AG08395 (cell line): ENCODE measurements at places on chromosomes 4 and X.

DNA sequence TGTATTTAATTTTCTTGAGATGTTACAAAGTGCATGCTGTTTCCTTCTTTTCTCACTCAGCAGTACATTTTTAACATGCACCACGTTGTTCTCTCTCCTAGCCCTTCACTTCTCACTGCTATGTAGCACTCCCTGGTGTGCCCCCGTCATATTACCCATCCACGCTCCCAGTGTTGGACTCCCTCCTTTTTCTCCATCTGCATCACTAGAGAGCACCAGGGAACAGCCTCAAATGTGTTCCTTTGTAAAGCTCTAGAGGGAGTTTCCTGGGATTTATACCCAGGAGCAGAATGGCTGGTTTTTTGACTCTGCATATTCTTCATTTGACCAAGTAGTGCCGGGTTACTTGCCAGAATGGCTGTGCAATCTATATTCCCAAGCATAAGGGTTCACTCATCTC, 240.3 kb upstream of the ANXA3 start:
- no peak for DNase-seq

DNA sequence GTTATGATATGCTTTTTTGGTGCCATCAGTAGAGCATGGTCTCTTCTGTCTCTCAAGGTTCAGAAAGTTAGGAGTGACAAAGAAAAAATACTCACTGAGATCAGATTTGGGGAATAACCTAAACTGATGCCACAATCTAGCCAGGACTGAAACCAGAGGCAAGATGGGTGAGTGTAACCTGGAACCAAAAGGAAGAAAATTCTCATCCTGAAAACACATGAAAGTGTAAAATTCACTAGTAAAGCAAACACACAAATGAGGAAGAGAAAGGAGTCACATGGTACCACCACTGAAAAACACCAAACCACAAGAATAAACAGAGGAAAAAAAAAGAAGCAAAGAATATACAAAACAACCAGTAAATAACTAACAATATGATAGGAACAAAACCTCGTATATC, 96.4 kb downstream of the ANXA10 start:
- no peak for DNase-seq

DNA sequence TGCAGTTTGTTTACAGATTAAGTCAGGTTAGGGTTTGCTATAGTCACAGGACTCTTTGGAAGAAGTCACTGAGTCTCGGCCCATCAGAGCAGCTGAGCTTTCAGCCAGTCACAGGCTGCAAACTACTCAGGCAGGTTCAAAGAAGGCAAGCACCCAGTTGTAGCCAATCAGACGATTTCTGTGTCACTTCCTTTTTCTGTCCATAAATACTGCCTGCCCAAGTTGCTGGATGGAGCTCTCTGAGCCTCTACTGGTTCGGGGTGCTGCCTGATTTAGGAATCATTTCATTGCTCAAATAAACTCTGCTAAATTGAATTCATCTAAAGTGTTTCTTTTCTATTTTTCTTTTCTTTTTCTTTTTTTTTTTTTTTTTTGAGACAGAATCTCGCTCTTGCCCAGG, 7.3 kb upstream of the SH3BP2 start:
- DNase-seq: no peak

DNA sequence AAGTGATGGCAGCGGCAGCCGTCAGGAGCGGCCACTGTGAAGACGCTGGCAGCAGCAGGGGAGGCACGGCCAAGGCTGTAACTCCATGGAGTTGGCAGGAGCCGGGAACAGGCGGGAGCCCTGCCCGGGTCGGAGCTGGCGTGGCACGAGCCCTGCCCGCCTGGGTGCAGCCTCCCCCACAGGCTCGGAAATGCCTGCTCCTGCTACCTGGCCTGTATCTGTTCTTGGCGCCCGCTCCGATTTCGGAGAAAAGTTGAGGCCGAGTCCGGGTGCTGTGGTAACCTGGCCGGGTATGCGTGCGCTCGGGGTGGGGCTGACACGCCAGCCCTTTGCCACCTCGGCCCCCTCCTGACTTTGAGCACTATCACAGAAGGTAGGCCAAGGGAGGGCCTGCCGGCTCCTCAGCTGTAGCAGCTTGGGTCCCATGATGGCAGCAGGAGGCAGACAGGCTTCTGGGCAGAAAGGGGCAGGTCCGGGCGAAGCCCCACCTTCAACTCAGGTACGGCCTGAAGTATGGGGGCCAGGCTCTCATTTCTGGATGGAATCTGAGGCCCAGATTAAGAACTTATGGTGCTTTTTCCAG, 51.2 kb upstream of the SHISA3 start:
- no peak for DNase-seq

- DNase-seq: peak; percentile 18
Measured at GRCh38 chr4:39587881-39588280, 50.8 kb downstream of the SMIM14 start.

GRCh38 chr4:31291238-31291637, 571.1 kb downstream of the PCDH7 start:
- DNase-seq: no peak

DNA sequence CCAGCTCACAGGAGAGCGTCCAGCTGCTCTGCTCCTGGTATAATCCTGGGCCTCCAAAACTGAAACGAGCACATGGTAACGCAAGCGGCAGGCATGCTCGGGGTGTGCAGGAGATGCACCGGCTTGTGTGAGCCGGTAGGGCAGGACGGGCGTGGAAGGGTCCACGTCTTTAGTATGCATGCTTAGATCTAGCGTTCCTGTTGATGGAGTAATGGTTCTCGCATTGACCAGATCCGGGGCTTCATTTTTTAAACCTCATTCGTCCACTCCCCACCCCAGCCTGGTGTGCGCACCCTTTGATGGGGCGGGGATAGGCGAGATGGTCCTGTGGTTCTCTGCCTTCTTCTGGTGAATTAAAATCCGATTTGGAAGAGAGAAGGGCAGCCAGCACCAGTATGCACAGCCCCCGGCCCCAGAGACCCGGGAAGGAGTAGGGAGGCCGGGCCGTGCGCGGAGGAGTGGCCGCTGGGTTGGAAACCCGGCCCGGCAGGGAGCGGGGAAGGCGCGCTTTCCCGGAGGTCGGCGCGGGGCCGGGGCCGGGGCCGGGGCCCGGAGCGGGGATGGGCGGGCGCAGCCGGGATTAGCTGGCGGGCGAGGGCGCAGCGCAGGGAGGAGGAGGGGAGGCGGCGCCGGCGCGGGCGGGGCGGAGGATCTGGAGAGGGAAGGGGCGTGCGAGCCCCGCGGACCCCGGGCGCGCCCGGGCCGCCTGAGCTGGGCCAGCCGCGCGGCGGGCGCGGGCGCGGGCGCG, 39.9 kb downstream of the FAM149A start:
- DNase-seq: peak; percentile 51

- DNase-seq: no peak
Measured at GRCh38 chr4:144818136-144818535, 172.2 kb downstream of the HHIP start.

- DNase-seq: no peak
Measured at GRCh38 chrX:116238093-116238492, 67.5 kb downstream of the AGTR2 start.

- no peak for DNase-seq
Measured at GRCh38 chrX:153537080-153537479, 19.6 kb downstream of the ATP2B3 start.

DNA sequence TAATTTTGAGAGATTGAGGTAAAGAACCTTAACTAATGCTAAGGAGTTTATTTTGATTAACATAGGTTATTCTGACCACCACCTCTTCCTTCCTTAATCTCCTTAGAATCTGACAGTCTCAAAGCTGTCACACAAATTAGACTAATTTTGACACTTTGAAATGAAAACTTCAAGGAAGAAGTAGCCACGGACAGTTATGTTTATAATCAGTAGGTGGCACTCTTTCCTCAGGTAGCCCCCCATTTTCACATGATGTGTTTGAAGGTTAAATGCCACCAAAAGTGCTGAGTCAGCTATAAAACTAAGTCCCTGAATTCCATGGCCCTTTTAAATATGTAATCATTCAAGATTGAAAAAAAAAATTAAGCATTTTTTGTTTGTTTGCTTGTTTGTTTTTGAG, 22.4 kb downstream of the TMEM33 start:
- no peak for DNase-seq

DNA sequence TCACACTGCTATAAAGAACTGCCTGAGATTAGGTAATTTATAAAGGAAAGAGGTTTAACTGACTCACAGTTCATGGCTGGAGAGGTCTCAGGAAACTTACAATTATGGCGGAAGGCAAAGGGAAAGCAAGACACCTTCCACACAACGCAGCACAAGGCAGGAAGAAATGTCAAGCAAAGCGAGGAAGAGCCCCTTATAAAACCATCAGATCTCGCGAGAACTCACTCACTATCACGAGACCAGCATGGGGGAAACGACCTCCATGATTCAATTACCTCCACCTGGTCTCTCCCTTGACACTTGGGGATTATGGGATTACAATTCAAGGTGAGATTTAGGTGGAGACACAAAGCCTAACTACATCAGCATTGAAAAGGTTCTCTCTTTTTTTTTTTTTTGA, 39.6 kb downstream of the PALLD start:
- DNase-seq: no peak

DNA sequence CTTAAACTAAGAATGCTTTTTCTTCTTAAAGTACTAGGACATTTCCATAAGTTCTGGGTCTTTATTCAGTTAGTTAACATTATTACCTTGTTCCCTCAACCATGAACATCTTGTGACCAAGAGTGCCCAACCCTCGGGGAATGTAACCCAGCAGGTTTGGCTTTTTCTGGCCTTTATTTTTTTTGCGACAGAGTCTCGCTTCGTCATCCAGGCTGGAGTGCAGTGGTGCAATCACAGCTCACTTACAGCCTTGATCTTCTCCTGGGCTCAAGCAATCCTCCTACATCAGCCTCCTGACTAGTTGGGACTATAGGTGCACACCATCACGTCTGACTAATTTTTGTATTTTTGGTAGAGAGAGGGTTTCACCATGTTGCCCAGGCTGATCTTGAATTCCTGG, 65.1 kb downstream of the USP11 start:
- no peak for DNase-seq

DNA sequence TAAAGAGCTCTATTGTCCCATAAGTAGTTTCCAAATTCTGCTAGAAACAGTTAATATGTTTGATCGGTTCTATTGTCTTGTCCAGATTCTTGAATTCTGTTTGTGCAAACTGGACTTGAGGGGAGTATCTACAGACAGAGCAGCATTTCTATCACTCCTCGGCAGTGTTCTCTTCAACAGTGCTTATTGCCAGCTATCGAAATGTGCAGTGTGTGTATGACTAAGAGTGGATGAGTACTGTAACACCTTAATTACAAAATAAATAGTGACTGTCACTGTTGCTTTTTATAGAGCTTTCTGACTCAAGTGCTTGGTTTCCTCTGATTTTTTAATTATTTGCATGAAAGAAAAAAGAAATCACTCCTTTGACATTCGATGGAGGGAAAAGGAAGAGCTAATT, 274.6 kb downstream of the RPA4 start:
- DNase-seq: no peak

DNA sequence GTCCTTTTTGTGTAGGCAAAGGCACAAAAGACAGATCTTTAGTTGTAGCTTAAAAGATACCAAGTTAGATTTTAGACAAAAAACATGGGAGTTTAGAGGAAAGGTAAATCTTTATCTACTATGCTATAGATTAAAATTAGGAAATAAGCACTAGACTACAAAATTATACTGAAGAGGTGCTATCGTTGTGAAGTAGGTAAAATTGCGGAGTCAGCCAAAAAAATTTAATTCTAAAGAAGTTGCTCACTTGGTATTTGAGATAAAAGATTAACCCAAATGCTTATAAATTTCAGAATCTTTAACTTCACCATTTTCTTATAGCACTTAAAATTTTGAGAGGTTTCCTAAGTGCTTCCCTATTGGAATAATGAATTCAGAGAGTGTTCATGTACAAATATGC, 604.1 kb downstream of the GRXCR1 start:
- no peak for DNase-seq
